ENCODE measurements at places on chromosomes 1 and 21.

DNA sequence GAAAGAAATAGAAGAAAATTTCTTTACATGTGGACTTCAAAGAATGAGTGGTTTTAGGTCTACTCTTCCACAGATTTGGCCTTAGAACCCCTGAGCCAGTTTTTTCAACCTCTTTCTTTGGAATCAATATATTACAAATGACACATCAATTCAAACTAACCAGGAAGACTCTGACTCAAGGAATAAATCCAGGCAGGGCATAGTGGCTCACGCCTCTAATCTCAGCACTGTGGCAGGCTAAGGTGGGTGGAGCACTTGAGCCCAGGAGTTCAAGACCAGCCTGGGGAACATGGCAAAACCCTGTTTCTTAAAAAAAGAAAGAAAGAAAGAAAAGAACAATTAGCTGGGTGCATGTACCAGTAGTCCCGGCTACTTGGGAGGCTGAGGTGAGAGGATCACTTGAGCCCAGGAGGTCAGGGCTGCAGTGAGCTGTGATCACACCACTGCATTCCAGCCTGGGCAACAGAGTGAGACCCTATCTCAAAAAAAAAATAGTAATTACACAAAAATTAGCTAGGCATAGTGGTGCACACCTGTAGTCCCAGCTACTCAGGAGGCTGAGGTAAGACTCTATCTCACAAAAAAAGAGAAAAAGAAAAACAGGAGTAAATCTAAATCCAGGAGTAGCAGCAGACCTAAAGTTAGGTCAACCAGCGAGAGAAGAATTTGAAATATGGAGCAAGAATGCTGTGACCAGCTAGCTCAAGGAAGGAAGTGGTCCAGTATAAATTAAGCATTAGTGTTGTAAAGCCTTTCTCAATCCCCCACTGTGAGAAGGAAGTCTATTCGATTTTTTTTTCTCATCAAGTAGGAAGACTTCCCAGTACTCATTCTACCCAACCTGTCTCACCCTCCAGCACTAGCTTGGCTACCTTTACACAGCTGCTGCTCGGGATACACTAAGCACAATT lies 1.9 kb downstream of the SORT1 start:
- peak; percentile 44 for DNase-seq

DNA sequence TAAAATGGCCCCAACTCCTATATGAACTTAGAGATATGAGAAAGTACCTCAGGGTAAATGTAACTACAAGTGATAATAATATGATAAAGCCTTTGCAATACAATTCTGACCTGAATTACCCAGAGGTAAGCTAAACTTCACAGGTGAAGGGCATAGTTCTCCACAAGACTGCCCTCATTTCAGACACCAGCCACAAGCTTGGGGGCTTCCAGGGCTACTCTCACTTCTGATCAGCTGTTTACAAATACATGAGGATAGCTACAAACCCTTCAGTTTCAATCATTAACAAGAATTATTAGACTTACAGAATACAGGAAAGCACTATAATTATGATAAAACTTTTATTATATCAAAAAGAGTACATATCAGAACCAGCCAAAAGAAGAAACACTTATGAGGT lies 18.7 kb upstream of the DPH5 start:
- DNase-seq = no peak

- DNase-seq = peak; percentile 54
Observed at GRCh38 chr1:15417059-15417934, 7.6 kb downstream of the EFHD2 start.

DNA sequence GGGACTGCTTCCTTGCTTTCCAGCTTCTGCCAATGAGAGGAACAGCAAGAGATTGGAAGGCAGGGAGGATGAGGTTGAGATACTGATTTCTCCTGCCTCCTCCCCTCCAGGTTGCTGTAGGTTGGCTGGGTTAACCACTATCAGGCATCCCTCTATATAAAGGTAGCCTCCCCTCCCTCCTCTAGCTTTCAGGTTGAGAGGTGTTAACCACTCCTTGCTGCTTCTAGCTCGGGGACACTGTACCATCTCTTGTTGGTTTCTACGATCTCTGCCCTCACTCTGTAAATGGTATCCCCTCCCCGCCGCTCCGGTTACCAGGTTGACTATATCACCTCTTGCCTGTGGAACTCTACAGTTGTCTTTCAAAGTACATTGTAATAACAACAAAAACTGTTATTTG lies 16.7 kb downstream of the LPAR3 start:
- no peak for DNase-seq

DNA sequence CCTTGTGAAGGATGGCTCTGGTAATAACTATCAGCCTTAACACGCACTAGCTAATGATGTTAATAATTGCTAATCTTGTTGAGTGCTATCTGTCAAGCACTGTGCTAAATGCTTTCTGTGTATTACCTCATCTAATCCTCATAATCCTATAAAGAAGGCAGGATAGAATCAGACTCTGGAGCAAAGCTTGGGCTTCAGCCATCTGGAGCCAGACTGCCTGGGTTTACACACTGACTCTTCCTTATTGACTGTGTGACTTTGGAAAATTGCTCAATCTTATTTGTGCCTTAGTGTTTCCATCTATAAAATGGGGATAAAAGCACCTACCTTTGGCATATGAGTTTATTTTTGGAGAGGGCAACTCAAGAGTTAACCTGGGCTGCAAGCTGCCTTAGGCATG lies 216.1 kb downstream of the NUF2 start:
- no peak for DNase-seq

DNA sequence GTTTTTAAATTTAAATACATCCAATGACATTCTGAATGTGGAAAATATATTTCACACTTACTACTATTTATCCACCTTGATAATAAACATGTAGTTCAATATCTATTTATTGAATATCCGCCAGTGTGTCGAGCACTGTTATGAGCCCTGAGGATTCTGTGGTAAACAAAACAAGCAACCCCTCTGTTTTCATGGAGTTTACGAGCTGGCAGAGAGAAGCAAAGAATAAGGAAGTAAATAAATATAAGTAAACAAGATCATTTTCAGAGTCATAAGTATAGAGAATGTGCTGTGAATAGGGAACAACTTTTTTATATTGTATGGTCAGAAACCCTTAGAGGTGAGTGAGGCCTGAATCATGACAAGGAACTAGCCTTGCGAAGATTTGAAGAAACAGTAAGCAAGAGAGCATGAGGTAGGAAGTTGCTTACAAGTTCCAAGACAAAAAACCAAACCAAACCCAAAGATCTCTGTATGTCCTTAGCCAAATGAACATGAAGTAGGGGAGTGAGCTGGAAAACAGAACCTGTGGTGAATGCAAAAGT lies 6.4 kb upstream of the SERBP1 start:
- DNase-seq = no peak

GRCh38 chr1:231731268-231731667 lies 104.7 kb downstream of the DISC1 start:
- DNase-seq = no peak

DNA sequence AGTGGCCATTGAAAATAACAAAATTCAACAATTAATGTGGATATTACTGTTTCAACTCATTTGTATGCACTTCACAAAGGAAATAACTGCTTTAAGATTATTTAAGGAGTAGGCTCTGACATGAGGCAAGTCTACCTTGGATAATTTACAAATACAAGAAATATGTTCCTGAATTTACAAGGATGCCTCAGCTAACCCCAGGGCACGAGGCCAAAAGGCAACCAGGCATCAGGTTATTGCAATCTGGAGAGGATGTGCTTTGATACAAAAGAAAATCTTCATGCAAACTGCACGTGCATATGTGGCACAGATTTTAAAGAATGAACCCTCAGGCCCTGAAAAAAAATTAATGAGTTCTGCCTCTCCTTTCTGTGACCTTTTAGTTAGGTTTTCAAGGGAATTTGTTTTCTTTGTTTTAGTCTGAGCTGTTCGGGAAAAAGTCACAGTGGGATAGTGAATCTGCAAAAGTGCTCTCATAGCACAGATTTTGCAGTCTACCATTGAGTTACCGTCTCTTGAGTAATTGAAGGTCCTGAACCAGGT lies 1304.2 kb upstream of the ADGRL4 start:
- no peak for DNase-seq

DNA sequence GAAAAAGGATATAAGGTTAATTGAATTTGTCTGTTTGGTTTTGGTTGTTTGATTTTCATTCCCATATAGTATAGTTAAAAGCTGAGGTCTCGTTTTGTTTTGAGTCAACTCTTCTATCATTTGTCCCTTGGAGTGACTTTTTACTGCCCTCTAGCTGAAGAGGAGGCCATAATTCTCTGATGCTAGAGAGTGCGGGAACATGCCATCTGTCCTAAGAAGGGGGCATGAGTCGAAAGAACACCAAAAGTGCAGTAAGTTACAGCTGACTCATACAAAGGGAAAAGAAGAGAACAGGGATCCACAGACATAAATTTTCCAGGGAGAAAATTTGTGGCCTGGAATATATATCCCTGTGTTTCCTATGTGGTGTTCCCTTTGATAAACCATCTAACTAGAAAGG lies 4.1 kb downstream of the KRTAP21-3 start:
- DNase-seq = no peak

- no peak for DNase-seq
Observed at GRCh38 chr1:91502672-91503184, 2.1 kb downstream of the CDC7 start.

DNA sequence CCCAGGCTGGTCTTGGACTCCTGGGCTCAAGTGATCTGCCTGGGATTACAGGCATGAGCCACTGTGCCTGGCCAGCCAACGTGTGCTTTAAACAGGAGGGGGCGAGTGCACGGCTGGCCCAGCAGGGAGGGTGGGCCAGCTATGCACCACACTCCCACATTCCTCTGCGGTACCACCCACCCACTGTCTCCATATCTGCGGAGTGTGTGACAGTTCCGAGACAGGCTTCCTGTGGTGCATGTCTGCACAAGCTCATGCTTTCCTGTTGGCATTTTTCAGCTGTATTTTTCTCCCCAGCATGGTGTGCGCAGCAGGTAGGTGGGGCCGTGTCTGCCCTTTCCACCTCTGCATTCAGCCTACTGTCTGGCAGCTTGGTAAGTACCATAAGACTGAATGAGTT lies 183.3 kb downstream of the AJAP1 start:
- DNase-seq = no peak

DNA sequence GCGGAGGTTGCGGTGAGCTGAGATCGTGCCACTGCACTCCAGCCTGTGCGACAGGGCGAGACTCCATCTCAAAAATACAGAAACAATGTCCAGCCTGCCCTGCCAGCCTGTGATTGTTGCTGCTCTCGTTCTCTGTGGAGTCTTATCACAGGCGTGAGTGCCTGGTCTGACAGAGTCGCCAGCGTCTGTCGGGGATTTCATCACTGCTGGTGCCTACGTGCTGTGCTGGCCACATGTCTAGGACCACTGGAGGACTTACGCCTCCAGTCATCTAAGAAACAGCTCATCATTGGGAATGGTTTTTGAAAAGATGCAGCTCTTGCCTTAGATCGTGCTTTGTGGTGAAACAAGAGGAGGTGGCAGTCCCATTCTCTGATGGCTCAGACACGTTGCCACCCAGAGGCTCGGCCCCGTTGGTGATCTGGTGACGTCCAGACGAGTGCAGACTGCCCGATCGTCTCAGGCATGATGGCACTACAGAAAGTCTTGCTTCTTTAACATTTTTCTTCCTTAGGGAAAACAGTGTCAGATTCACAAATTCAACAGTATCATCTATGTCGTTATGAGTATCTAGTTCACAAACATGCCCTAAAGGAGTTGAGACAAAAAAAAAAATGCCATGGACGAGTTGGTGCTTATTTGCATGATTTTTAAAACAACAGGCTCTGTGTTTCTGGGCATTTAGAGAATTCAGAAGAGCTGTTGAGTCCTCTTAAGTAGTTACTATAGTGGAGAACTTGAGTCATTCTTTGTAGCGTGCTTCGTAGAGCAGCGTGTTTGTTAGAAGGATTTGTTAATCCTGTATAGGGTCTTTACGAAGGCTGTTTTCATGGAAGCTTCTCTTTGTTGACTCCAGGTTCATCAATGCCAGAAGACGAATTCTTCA lies 47.5 kb downstream of the CBS start:
- DNase-seq = no peak

GRCh38 chr1:20423169-20423795 lies 62.7 kb downstream of the CAMK2N1 start:
- DNase-seq = no peak

GRCh38 chr1:174809755-174810280 lies 189.9 kb upstream of the CACYBP start:
- DNase-seq = no peak

GRCh38 chr1:198794498-198794897 lies 155.7 kb downstream of the PTPRC start:
- no peak for DNase-seq

DNA sequence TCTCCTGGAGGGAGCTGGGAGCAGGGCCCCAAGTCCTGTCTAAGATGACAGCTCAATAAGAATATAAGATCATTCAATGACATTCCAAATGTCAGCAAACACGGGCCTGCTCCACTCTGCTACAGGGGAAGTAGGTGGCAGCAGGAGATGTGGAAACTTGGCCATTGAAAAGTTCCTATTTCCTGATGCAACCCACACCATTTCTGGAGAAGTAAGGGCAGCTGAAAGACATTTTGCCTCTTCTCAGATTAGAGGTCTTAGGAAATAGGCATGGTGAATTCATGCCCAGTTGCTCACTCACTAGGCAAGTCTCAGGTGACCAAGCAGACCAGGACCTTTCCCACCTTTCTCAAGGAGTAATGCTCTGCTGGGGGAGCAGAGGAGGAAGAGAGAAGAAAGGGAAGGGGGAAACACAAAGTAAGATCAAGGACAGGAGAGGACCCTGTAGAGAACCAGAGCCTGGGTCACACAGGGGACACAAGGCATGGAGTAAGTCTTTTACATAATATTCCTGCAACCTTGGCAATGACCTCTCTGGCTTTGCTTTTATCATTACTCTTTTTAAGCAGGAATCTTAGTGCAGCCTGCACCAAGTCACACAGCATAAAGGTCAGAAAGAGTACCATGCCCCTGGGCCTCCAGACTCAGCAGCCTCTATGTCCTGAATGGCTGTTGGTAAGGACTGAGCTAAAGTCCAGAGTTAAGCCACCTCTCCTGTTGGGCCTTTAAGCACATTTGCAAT lies 68.9 kb downstream of the DMAP1 start:
- DNase-seq = no peak

GRCh38 chr1:54331091-54331772 lies 75.0 kb downstream of the SSBP3 start:
- DNase-seq = no peak

DNA sequence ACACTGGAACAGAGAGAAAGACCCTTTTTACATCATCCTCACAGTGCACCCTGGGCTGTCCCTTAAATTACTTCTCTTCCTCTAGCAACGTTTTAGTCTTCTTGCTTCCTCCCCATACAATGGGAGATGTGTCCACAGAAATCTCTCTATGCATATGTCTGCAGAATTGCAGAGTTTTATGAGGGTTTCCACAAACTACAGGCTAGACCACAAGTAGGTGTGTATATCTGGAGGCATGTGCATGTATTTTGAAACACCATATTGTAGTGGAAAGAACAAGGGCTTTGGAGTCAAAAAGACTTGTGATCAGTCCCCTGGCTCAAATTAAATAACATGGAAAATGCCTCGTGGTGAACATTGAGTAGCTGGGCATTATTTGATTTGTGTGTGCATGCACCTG lies 121.3 kb upstream of the IPO9 start:
- DNase-seq = no peak

GRCh38 chr1:31374511-31375196 lies 1.8 kb upstream of the FABP3 start:
- DNase-seq = no peak

- no peak for DNase-seq
Observed at GRCh38 chr21:28215214-28215954, 777.3 kb downstream of the LTN1 start.

- DNase-seq = no peak
Observed at GRCh38 chr1:203550846-203551245, 56.9 kb downstream of the OPTC start.

All from Ammon's horn (tissue), 1 donor.